Panc1 (cell line): ENCODE measurements at places on chromosomes 13 and 19. TPM values are rescaled to one million over a fixed set of nuclear protein-coding genes. Genes with fewer than 3 reads are reported as not detected.

GRCh38 chr19:3606690-3607289, at the start of gene TBXA2R:
TSS of gene TBXA2R (minus strand) at chr19:3606875. CDS start at chr19:3600634, 6,241 bp downstream.
- DNase-seq, result no peak
- no peaks in the 10 kb centered on the region for H3K36me3 ChIP-seq
- H3K4me3 ChIP-seq, result peak within 1 kb of the TSS; percentile 62
- H3K27me3 ChIP-seq, result no peaks in the 10 kb centered on the region

The SELENOV gene
- total RNA-seq, result 0.80 TPM

DNA sequence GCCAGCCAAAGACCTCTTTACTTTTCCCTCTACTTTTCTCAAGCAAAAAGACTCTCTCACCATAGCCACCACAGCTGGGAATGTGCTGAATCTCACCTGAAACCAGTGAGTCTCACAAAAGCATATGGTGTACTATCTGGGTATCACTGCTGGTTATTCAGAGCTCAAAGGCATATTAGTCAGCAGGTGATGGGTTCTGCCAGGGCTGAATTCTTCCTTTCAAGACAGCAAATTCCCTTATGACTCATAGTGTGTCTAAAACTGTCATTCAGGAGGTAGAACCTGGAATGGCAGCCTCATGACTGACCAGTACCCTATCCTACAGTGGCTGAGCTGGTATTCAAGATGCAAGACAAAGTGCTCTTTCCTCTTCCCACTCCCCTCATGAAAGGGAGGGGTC, 2859.1 kb downstream of the PCDH9 start:
- no peak overlapping the region for H3K4me3 ChIP-seq
- H3K36me3 ChIP-seq, result no peaks in the 10 kb centered on the region
- DNase-seq, result no peak
- H3K4me1 ChIP-seq, result no peaks in the 10 kb centered on the region

The MAP4K1 gene
- total RNA-seq, result 11.1 TPM

- no peaks in the 10 kb centered on the region for H3K36me3 ChIP-seq
- H3K4me3 ChIP-seq, result no peak overlapping the region
- no peaks in the 10 kb centered on the region for H3K27me3 ChIP-seq
These were observed 506.6 kb downstream of the PCDH9 start for GRCh38 chr13:66723576-66723975.

GRCh38 chr13:34879851-34880250, 62.2 kb upstream of the NBEA start:
- H3K36me3 ChIP-seq, result no peaks in the 10 kb centered on the region
- no peak overlapping the region for H3K27ac ChIP-seq
- no peaks in the 10 kb centered on the region for H3K4me1 ChIP-seq
- no peaks in the 10 kb centered on the region for H3K27me3 ChIP-seq
- H3K4me3 ChIP-seq, result no peak overlapping the region

The PRODH2 gene
- total RNA-seq, result not detected

- peaks cover 4% of the 10 kb centered on the region; the same call in 1 of the 2 replicates for H3K4me1 ChIP-seq
- H3K27ac ChIP-seq, result no peak overlapping the region
- peak overlapping the region; percentile 57 for H3K4me3 ChIP-seq
- H3K36me3 ChIP-seq, result no peaks in the 10 kb centered on the region
- no peaks in the 10 kb centered on the region for H3K27me3 ChIP-seq
These were observed 1.9 kb upstream of the LMTK3 start for GRCh38 chr19:48513289-48514122.

The MYH14 gene
- 23.8 TPM for total RNA-seq

The CDX2 gene
- total RNA-seq, result 5.1 TPM
